ENCODE measurements at places on chromosomes 5 and 9.

DNA sequence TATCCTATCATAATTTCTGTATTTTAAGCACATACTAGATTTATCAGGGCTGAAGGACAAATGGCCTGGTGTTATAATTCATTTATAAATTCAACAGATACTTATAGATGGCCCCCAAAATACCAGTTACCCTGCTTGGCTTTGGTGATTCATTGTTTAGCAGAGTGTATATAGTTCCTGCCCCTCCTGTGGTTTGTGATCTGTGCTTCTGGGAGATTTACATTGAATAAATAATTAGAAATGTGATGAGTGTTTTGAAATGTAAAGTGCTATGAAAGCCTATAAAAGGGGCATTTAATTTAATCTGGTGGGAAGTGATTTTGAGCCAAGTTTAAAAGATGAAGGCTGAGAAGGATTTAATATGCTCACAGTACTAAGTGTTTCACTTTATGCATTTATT lies 36.7 kb upstream of the ZCCHC7 start:
- DNase-seq, result no peak

DNA sequence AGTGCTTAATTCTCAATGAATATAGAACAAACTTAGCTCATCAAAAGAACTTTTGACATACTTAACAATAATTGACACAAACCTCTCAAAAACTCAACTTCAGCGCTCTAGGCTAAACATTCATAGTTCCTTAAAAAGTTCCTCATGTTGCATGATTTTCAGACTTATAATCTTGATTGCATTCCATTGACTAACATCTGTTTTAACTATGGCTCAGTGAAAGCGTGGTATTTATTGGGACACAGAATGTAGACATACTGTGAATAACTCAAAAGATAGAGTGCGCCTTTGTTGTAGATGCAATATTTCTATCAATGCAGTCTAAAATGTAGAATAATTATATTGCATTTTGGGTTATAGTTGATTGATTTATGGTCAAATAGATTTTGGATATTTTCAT lies 227.1 kb upstream of the HAPLN1 start:
- no peak for DNase-seq

GRCh38 chr5:164345853-164346252 lies 840.4 kb downstream of the MAT2B start:
- DNase-seq, result no peak

DNA sequence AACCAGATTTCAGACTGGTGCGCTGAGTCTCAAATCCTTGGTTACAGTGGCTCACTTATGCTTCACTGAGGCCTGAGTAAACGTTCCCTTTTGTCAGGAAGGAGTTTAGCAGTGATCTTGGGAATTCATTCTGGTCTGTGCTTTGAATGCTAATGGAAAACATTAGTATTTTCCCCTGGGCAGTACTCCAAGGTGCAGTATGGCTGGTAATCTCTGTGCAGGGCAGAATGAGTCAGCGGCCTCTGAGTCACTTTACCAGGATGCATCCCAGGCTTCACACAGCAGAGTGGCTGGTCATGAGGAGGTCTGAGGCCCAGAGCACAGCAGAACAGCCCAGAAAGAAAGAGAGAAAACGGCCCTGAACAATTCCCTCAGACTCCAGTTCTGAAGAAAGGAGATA lies 54.0 kb downstream of the PCA3 start:
- no peak for DNase-seq

DNA sequence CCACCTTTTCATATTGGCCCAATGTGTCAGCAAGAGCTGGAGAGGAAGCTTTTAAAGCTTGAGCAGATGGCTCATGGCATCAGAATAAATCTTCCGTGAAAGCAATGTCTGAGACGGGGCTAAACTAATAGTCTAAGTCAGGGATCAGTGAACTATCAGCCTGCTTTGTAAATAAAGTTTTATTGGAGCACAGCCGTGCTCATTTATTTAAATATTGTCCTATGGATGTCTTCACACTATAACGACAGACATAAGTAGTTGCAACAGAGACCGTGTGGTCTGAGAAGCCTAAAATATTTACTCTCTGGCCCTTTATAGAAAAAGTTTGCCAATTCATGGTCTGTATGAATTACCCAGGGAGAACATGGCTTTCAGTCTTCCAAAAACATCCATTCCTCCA lies 85.6 kb upstream of the SLC44A1 start:
- DNase-seq, result no peak

GRCh38 chr5:36885566-36886485 lies 9.3 kb downstream of the NIPBL start:
- DNase-seq, result no peak
